AG04449 (cell line): ENCODE measurements at places on chromosomes 6 and 20.
A peak's percentile ranks its signal among the peaks of the same experiment; 100 is the strongest.

GRCh38 chr6:22036275-22036674 is 260.6 kb downstream of the PRL start:
- DNase-seq, result no peak

DNA sequence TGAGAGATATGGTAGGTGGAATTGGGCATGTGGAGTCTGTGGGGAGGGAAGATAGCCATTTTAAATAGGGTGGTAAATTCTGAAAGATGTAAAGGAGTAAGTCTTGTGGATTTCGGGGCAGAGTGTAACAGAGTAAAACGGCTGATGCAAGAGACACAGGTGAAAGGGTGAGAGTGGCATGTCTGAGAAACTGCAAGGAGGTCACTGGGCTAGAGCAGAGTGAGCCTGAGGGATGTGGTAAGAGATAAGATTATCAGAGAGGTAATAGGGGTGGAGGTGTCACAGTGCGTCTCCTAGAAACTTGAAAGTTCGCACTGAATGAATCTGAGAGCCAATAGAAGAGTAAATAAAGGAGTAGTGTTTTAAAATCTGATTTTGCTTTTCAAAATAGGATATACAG is 308.1 kb downstream of the EPM2A start:
- DNase-seq, result no peak

- DNase-seq, result no peak
Observed at GRCh38 chr20:44011251-44011940, 96.7 kb downstream of the TOX2 start.

DNA sequence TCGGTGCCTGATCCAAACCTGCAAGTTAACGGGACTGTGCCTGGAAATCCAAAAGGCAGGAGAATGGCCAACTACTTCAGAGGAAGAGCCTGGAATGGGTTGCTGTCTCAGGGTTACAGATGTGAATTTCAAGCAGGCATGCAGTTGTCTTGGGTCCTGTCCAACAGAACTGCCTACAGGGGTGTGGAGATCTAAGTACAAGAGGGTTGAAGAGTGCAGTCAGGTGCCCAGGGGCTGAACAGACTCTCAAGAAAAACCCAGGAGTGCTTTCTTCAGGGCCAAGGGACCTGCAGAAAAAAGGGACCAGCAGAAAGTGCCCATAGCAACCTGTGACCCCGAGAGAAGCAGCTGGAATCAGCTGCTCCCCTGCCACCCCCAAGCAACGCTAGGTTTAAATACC is 71.0 kb downstream of the PREP start:
- DNase-seq, result no peak

- DNase-seq, result no peak
Observed at GRCh38 chr6:138278326-138278725, 60.0 kb upstream of the PBOV1 start.

GRCh38 chr6:14796974-14797762 is 448.7 kb upstream of the JARID2 start:
- no peak for DNase-seq

DNA sequence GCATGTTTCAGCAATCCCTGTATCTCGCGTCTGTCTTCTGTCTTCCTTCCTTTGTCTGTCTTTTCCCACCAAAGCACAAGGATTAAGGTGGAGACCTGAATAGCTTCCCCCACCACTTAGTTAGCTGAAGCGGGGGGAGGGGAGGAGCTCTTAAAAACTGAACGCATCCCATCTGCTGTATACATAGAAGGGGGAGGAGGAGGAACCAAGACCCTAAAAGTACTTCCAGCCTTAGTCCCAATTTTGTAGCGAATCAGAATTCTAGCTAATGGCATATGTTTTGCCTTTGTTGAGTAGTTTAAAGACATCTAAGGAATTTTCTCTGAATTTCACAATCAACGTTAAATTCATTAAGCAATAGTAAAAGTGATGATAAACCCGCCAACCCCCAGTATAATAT is 47.9 kb downstream of the GNAS start:
- DNase-seq, result no peak

DNA sequence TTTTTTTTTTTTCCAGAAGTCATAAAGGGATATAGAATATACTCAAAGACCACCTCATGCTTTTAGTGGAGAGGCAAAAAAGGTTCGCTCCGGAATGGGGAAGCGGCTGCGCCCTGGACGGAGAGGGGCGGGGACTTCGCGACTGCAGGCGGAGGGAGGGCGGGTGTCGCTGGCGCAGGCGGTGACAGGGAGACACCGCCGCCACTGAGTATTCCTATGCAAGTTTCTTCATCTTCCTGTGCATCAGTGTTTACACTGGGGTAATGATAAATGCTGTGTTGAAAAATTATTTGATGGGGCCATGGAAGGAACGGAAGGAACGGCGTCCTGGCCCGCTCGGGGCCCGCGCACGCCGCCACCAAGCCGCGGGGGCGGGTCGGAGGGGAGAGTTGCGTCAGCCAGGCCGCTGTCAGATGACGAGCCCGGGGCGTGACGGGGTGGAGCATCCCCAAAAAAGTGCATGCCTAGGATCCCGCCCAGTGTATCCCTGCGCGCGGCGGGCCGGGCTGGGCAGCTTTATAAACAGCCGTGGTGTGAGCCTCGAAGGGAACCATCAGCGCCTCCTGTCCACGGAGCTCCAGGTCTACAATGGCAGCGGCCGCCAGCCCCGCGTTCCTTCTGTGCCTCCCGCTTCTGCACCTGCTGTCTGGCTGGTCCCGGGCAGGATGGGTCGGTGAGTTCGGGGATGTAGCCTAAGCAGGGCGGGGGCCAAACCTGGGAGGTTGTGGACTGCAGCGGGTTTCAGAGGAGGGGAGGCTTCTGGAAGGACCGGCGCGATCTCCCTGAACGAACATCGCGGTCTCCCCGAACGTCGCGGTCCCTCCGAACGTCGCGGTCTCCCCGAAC is at the start of gene ULBP1:
TSS of gene ULBP1 (plus strand) at position 482 of the 846 bp plus-strand sequence. CDS start at position 589, 107 bp downstream.
- peak; percentile 23 for DNase-seq
